Activated T-cell treated with anti-CD3 and anti-CD28 coated beads, Interleukin-2, amount 50 U/mL, for 4 hours (primary cell): ENCODE measurements at places on chromosomes 12 and 14. TPM values are rescaled to one million over a fixed set of nuclear protein-coding genes. Genes with fewer than 3 reads are reported as not detected.

DNA sequence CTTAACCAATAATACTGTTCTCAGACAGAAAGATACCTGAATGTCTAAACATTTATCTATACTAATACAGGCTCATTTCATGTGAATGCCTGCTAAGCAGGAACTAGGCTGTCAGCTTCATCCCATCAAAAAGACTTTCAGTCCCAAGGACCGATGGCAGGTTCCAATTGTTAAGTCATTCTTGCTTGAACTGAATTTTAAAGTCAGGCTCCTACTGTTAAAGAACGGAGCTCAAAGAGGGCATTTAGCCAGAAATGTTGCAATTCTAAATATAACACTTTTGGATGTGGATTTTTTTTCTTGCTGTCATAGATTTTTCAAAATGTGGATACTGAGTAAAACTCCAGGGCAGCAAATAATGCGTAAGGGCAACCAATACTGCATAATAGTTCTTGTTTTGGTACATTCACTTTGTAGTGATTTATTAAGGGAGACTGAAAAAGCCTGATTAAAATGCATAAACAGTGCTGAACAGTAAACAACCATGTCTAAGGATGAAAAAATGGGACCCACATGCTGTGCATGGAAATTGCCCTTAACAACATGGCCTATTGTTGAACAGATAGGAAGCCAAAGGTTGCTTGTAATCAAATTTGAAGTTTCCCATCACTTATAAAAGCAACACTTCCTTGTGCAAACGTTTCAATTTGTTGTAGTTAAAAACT lies 38.6 kb upstream of the DBX2 start:
- no peak for DNase-seq

DNA sequence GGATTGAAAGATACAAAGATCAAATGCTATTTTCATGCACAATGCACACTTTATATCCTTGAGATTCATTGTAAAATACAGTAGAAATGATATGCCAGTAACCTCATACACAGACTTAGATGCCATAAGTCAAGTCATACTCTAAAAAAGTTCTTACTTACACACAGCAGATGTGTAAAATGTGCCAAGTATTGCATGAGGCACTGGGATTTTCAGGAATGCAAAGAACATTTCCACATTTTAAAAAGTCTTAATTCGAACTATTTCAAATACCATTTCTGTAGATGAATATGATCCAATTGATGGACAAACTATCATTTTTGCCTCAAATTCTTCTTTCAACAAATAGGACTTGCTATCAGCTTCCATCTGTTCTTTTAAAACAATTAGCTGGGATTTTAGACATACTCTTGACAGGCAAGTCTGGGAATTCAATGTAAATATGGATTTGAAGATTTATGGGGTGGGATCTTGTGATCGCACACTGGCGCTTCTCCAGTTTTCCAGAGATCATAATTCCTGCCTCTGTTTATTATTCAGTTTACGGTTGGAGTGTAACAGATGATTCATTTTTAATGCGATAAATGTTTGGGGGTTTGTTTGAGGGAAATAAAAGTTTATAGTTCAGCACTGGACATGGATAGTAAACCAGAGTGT lies 183.8 kb downstream of the PAX9 start:
- no peak for DNase-seq

DNA sequence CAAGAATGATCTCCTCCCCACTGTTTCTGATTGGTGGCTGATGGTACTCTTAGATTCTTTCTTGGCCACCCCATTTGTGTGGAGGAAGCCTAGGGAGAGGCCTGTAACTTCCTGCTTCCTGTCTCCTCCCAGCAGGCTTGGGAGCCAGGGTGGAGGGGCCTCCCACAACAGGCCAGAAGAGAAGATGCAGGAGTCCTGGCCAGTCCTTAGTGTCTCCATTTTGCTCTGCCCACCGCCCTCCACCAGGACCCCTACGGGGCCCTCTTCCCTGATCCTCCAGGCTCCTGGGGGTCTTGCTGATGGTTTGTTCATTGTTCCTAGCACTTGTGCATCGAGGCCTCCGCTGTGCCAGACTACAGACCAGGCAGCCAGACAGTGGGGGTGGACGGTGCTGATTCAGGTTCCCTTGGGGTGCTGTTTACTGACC lies 6.8 kb downstream of the TSPAN9 start:
- no peak for DNase-seq

- no peak for DNase-seq
These were observed 68.9 kb upstream of the CISTR start for GRCh38 chr12:53820514-53821306.

Gene SLC17A8
- not detected for total RNA-seq

DNA sequence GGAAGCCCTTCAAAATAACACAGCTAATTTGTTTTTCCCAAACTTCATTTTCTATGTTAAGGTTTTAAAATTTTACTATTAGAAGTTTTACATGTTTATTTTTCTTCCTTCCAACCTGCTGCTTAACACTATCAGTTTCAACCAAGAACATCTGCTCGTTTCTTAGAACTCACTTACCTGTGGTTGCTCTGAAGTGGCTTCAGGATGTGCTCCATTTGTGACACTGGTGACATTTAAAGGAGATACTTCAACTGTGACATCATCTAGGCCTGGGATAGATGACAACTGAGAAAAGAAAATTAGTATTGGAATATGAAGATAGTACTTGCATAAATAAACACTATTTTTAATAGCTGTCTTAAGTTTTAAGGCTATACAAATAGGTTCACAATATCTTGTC lies 17.9 kb downstream of the WASHC3 start:
- DNase-seq = no peak

DNA sequence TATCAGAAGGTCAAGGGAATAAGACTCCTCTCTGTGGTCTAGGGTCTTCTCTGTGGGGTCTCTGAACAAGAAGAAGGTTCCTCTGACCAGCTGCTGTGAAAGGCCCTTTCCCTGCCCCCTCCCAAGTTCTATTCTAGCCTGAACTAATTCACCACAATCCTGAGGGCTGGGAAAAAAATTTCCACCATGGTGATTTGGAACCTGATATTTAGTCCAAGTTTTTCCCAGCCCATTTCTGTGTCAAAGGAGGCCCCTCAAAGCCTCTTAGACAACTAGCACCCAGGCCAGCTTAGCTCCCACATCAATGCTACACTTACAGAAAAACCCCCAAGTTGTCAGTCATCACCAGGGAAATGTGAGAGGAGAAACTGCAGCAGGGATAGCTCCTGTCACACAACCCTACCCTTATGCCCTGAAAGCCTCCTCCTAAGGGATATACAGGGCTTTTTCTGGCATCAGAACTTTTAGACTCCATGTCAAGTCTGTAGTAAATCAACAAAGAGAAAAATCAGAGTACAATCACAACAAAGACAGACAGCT lies 4.5 kb downstream of the FMNL3 start:
- DNase-seq = no peak

GRCh38 chr14:106844608-106845285 lies 1318.4 kb downstream of the TMEM121 start:
- DNase-seq = peak; percentile 55

DNA sequence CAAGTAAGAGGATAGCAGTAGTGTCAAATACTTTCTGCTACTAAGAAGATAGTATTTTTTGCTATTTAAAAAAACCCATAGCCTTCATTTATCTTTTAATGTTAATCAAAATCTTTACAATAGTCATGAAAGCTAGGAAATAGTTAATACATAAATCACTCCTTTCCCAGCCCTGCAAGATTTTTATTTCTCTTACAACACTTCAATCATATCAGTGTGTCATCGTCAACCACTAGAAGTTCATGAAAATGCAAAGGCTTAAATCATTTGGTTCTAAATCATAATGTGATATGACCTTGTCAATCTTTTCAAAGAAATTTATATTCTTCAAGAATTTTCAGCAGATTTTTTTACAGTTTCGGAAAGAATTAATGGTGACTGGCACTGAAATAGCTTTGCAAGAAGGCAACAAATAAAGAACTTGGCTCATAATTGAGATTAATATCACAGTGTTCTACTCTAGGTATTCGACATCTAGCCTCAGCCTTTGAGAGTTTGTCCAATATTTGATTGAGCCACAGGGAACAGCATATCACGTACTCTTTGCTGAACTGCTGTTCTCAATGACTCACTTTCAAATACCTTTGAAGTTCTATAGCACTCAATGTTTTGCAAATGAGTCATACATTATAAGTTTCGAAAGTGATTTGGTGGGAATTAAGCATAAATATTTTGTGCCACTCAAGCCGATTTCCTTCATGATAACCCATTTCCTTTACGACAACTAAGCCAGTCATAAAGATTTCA lies 384.0 kb upstream of the FOXG1 start:
- DNase-seq = no peak

GRCh38 chr12:2999265-2999841 lies 40.2 kb downstream of the TEAD4 start:
- no peak for DNase-seq

- DNase-seq = no peak
These were observed 29.8 kb upstream of the LTBP2 start for GRCh38 chr14:74641601-74642391.

DNA sequence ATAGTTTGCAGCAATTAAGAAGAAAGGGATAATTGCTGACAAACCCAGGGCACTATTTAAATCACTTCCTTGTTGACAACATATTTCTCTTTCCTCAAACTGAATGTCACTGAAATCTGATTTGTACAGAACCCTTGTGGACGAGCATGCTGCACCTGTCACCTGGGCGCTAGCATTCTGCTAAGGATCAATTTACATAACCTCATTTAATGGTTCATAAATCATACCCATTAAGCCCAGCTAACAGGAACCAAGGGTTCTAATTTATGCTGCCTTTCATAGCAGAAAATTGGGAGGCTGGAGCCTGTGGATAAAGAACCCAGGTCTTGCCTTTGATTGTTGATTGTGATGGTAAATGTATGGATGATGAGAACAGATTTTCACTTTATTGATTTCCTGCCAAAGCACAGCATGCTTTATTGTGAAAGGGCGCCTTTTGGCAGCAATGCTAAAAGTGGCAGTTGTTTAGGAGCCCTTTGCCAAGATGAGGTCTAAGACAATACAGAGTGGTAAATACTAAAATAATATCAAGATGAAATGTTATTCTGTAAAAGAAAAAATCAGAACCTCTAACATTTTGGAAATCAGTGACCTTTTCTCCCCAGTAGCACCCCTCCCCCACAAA lies 95.4 kb downstream of the NKX2-1 start:
- no peak for DNase-seq

Gene CFAP54
- total RNA-seq = 0.32 TPM

DNA sequence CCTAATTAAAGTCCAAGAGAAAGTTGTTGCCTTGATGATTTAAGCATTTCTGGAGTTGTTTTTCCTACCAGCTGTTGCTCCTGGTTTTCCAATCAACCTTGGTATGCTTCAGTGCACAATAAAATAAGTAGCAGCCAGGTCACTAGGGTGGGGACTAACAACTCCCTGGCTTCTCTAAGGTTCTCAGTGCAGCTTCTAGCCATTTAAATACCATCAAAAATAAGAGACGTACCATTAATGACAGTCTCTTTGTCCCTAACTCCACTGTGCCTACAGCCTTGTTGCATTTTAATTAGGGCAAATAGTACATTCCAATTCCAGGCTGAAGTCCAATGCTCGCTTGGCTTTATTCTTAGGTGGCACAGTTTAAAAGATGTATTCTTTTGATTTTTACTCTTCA lies 11.8 kb downstream of the STON2 start:
- DNase-seq = no peak
